Activated CD4-positive, alpha-beta T cell treated with anti-CD3 and anti-CD28 coated beads for 4 hours (primary cell): ENCODE measurements at places on chromosomes 2 and 18.

GRCh38 chr2:30663806-30664205 is 143.4 kb downstream of the CAPN13 start:
- DNase-seq: no peak

DNA sequence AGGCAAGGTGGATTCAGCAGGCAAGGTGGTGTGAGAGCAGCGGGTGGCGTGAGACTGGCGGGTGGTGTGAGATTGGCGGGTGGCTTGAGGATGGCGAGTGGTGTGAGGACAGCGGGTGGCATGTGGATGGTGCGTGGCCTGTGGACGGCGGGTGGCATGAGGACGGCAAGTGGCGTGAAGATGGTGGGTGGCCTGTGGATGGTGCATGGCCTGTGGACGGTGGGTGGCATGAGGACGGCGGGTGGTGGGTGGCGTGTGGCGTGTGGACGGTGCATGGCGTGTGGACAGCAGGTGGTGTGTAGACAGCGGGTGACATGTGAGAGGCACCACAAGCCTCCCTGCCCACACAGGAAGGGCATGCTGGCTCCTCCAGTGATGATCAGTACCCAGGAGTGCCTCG is 186.9 kb upstream of the SALL3 start:
- no peak for DNase-seq

DNA sequence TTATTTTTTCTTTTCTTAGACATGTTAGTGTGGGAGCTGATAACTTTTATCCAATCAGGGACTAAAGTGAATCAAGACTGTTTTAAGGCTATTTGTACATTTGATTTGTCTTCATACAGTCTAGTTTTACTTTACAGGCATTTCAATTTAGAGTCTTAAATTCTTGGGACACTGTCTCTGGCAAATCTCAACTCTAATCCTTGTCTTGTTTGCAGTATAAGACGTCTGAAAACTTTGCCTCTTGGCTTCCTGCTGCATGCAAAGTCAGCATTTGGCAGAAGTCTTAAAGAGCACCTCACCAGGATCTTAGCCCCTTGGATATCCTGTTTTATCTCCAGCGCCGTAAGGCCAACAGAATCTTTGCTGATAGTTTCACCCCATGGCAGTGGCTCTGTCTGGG is 30.3 kb downstream of the SPOPL start:
- DNase-seq: no peak

GRCh38 chr18:34399892-34400291 is 175.2 kb upstream of the NOL4 start:
- no peak for DNase-seq

DNA sequence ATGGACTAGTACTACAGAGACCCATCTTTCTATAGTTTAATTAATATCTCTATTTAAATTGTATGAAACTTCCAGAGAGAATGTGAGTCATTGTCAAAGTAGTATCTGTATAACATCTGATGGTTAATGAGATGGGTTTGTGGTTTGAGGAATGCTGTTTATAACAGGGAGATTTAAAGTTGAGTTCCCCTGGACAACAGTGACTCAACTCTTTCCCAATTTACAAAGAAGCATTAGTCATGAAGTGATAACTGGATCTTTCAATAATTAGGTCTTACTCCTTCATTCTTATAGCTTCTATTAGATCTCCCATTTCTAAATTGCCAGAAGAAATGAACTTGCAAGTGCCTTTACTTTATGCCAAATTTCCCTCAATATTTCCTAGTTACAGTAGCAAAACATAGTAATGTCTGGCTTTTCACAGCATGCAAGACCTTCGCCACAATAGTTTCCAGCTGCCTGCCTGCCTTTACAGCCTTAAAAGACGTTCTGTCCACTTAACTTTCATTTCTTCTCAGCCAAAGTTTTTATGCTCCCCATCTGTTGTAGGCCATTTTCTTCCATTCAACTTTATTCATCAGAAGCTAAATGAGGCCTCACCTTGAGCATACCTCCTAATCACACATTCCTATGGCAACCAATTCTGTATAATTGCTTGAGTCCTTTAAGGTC is 47.7 kb upstream of the WDR75 start:
- DNase-seq: no peak

- no peak for DNase-seq
Observed at GRCh38 chr2:47336259-47337238, 66.4 kb upstream of the MSH2 start.

DNA sequence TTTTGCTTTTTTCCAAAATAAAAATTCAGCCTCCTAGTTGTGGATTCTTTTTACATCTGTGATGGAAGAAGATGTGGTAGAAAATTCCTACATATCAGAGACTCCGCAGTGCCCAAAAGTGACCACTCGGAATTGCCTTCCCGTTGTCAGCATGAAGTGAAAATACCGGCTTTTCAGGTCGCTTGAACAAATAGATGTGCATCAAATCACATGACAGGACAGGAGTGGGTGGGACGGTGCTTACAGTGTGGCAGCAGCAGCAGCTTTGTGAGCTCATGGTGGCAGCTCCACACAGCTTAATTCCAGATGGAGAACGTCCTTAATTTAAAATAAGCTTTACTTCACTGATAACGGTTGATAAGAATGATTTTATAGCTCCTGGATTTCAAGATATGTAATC is 20.3 kb downstream of the SALL3 start:
- no peak for DNase-seq
